ENCODE measurements at places on chromosomes 2 and 18. TPM values are rescaled to one million over a fixed set of nuclear protein-coding genes. Genes with fewer than 3 reads are reported as not detected.

KCNF1 gene
- total RNA-seq = not detected

VSNL1 gene
- total RNA-seq = 1.1 TPM

- peak; percentile 24 for DNase-seq
Measured at GRCh38 chr2:69902213-69902922, 8.6 kb downstream of the SNRNP27 start.

GRCh38 chr2:191637182-191638078 lies 40.5 kb upstream of the NABP1 start:
- DNase-seq = no peak

DNA sequence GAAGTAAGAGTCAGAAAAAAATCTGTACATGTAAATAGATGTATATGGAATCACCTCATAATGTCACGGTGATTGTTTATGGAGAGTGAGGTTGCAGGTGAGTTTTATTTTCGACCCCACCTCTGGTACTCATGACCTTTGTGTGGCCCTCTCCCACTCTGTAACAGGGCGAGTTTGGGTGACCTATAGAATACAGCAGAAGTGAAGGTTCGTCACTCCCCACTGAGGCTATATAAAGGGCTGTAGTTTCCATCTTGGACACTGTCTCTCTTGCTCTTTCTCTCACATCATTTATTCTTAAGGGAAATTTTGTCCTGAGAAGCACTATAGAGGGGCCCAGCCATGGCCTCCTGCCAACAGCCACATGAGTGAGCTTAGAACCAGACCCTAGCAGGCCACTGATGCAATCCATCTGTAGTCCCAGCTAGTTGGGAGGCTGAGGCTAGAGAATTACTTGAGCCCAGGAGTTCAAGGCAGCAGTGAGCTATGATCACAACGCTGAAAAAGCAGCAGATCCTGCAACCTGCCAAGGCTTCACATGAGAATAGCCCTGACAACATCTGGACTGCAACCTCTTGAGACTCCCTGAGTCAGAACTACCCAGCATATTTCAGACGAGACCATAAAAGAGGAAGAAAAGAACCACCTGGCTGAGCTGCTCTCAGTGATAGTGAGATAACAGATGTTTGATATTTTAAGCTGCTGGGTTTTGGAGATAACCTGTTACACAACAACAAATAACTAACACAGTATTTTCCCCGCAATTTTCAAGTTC lies 74.3 kb upstream of the SLC1A4 start:
- no peak for DNase-seq

DNA sequence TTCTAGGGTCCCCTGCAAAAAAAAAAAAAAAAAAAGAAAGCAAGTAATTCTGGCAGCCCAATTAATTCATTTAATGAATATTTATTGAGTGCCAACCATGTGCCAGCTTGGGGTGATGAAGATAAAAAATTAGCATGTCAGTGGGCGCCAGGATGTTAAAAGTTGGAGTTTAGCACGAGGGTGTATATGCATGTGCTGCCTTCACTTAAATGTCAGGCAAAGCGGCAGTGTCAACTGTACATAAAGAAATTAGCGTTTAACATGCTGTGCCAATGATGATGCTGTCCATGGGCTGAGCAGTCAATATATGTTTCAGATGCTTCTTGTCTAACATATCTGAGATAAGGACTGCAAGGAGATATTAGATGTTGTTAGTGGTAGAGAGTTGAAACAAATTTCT lies 49.5 kb downstream of the ASAP2 start:
- DNase-seq = no peak

SPATA3 gene
- not detected for total RNA-seq

GRCh38 chr18:74196220-74197119 lies 48.1 kb downstream of the TIMM21 start:
- peak; percentile 39 for DNase-seq

Measured in transverse colon (tissue), 4 donors.